ENCODE measurements at places on chromosomes 7 and 10.

DNA sequence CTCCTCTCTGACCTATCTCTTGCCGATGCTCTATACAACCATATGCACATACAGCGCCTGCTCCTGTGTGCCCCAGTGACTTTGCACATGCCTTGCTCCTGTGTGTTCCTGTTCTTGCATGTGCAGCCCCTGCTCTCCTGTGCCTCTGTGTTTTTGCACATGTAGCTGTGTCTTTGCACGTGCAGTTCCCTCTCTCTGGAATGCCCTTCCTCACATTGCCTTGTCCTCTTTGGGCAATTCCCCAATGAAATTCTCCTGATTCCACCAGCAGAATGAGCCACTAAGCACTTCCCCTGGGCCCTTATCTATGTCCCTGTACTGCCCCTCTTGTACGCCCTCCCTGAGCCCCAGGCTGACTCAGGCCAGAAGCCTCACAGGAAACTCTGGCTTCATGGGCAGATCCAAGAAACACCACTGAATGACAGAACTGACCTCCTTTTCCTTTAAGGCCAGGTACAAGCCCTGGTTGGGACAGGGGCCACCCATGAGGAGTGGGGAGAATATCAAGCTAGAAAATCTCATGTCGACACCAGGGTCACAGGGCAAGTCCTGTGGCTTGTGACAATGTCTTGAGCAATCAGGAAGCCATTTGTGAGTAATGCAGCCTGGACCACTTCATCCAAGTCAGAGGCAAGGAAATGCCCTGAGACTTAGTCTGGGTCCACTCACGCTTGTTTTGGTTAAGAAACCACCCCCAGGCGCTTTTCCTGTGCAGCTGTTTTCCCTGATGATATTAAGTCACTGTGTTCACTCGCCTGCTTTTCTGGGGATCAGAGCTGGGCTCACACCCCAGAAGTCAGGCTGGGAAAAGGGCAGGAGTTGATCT, 1.9 kb upstream of the ARHGAP22 start:
- no peak for DNase-seq

GRCh38 chr10:69959911-69960310, 92.7 kb upstream of the MACROH2A2 start:
- DNase-seq: no peak

DNA sequence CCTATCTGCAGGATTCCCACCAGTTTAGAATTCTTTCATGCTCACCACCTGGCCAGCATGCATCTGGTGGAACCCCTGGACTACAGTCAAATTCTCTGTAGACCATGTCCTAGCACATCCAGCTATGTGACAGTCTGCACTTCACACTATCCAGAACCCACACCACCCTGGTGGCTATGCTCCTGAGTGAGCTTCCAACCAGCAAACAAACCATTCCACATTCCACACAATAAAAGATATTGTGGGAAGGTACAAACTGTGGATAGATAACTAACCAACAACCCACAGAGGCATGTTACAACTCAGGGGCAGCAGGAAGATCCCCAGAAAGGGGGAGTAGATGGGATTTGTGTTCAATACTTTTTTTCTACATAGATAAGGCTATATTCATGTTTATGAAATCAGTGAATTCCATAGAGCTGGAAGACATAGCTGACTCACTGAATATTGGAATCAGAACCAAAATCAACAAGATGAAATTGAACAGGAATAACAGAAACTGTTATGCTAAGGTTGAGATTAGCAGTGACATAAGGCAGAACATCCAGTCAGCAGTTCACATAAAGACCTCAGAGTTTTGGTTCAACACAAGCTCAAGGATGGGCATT, 72.5 kb downstream of the LRRC17 start:
- DNase-seq: no peak

GRCh38 chr7:70421319-70421718, 710.6 kb upstream of the GALNT17 start:
- no peak for DNase-seq

GRCh38 chr7:140656548-140657515, 15.9 kb upstream of the ADCK2 start:
- peak; percentile 35 for DNase-seq

DNA sequence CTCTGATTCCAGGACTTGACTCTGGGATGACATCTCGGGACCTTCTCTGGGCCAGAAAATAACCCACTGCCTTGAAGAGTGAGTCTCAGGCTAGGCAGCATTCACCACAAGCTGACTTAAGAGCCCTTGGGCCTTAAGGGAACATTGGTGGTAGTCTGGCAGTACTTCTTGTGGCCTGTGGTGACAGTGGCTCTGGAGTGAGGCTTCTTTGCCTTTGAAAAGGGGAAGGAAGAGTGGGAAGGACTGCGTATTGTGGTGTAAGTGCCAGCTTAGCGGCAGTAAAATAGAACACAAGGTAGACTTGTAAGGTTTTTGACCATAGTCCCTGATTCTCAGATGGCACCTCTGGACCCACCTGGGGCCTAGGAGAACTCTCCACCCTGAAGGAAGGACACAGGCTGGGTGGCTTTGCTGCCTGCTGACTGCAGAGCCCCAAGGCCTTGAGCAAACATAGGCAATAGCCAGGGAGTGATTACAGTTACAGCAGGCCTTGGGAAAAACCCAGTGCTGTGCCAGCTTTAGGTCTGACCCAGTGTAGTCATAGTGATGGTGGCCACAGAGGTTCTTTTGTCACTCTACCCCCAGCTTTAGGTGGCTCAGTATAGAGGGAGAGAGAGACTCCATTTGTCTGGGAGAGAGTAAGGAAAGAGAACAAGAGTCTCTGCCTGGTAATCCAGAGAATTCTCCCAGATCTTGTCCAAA, 483.9 kb downstream of the SH2D4B start:
- no peak for DNase-seq

Data from MM.1S (cell line).